Activated naive CD4-positive, alpha-beta T cell treated with anti-CD3 and anti-CD28 coated beads for 36 hours (primary cell): ENCODE measurements at places on chromosomes 11 and 22.

DNA sequence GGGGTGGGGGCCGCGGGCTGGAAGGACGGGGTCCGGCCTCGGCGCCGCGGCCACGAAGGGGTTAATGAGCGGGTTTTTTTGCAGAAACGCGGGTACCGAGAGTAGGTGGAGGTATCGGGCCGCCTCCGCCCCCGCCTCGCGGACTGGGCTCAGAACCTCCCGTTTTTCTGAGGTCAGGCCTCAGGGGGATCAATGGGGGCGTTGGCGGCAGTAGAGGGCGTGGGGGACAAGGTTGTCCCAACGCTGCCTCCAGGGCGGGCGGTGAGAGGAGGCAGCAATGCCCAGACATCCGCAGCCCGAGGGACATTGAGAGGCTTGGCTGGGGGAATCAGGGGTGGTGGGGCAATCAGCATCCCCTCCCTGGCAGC lies 34.8 kb upstream of the PRODH start:
- no peak for DNase-seq

DNA sequence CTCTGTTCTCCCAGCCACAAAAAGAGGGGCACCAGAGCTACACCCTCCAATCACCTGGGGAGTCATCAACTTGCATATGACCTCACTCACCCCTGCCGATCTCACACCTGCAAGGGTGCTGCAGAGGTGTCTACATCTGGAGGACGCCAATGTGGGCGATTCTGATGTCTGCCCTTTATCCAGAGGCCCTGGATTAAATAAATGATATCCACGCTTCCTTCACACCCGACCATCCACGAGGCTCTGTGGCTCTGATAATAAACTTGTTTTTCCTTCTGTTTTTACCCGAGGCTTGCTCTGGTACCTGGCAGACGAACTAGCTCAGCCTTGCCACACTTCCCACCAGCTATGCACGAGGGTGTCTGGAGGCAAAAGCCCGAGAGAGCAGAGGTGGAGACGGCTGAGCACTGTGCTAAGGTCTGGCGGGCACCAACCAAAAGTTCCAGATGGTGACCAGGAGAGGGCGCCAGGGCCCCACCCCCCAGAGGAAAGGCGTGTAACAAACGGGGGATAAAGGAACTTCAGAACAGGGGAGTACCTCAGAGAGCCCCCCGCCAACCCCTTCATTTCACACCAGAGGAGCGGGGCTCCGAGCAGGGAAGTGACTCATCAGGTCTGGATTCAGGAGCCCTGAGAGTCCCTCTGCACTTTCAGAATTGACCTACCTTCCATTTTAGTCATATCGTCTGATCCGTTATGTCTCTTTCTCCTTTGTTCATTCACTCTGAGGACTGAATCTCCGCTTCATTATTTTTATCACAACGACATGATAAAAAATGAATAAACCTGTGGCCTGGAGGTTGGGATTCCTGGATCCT lies 13.5 kb downstream of the SCN3B start:
- DNase-seq, result peak; percentile 69

GRCh38 chr11:105609341-105609781 lies 512 bp upstream of the GRIA4 start:
- DNase-seq, result peak; percentile 28

- peak; percentile 52 for DNase-seq
Observed at GRCh38 chr11:5809122-5809519, 397 bp downstream of the OR52N2 start.

- DNase-seq, result no peak
Observed at GRCh38 chr11:41081756-41082285, 377.6 kb downstream of the LRRC4C start.

- DNase-seq, result no peak
Observed at GRCh38 chr22:40687706-40688105, 8.4 kb downstream of the MCHR1 start.

GRCh38 chr11:45607995-45608394 lies 57.4 kb downstream of the CHST1 start:
- DNase-seq, result no peak

- DNase-seq, result no peak
Observed at GRCh38 chr22:29654882-29655281, 51.4 kb downstream of the NF2 start.

DNA sequence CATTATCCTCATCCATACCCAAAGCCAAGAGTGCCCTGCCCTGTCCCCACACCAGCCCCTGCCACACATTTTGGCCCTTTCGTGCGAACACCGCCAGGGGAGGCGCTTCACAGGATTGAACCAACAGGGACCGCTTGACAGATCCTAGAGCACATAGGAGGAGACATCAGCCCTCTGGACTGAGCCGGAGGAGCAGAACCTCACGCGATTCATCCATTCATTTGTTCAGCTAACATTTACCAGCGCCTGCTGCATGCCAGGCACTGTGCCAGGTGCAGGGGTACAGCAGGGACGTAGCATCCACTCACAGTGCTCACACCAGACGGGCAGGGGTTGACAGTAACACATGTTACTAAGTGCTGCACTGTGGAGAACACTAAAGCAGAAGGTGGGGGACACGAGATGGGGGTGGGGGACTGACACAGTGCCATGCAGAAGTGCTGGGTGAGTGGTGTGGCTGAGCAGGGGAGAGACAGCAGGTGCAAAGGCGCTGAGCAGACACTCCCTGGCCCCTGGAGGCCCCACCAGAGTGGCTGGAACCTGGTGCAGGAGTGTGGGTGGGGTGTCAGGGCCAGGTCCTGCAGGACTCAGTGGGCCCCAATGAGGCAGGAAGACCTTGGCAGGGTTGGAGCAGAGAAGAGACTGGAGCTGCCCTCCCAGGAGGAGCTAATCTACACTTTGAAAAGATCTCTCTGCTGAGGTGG lies 3.4 kb downstream of the GNAZ start:
- no peak for DNase-seq

DNA sequence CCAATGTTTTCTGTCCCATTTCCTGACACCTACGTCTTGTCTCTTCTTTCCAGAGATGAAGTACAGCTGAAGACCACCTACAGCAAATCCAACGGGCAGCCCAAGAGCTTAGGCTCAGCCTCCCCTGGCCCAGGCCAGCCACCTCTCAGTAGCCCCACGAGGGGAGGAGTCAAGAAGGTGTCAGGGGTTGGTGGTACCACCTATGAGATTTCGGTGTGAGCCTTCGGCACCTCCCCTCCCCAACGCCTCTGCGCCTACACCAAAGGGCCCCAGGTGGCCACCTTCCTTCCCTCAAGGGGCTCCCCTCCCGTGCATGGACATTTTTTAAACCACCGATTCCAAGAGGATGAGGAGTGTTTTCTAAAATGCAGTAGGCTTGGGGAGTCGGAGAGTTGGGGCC lies 12.2 kb downstream of the MED19 start:
- DNase-seq, result no peak

GRCh38 chr22:22038178-22038880 lies 55.7 kb upstream of the TOP3B start:
- DNase-seq, result no peak

GRCh38 chr11:42552786-42553185 lies 759.0 kb upstream of the API5 start:
- DNase-seq, result no peak

- no peak for DNase-seq
Observed at GRCh38 chr11:272195-272930, 5.8 kb upstream of the NLRP6 start.

DNA sequence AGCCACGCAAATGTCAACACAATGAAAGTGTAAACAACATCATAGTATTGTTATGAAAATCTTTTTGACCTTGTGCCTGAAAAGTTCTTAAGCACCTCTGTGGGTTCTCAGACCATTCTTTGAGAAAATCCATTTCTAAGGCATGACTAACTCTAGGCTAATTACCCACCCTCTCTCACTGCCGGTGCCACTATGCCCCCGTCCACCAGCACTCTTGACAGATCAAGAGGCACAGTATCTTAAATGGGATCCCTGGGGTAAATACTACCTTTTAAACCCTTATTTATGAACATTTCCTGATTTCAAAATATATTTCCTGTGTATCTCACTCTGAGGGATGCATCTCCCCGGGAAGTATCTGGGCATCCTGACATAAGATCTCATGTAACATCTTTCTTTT lies 607.5 kb downstream of the METTL15 start:
- DNase-seq, result no peak

GRCh38 chr11:2574043-2574552 lies 125.7 kb downstream of the KCNQ1OT1 start:
- no peak for DNase-seq

DNA sequence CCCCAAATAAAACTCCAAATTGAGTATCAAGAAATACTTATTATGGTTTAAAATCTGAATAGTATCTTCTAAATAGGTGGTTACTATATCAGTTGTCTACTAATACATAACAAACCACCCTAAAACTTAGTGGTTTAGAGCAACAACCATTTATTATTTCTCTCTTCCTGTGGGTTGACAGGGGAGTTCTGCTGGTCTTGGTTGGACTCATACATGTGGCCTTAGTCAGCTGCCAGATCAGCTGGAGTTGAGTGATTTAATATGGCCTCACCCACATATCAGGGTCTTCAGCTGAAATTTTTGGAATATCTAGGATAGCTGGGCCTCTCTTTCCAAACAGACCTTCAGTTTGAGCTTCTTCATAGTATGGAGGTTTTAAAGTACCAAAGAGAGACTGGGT lies 34.5 kb downstream of the C11orf65 start:
- no peak for DNase-seq
